IgD-negative memory B cell (primary cell): ENCODE measurements at places on chromosomes 1 and 21. TPM values are rescaled to one million over a fixed set of nuclear protein-coding genes. Genes with fewer than 3 reads are reported as not detected.

The CHIT1 gene
- 0.75 TPM for polyA plus RNA-seq

The TMEM59 gene
- polyA plus RNA-seq, result 386 TPM

The ZBTB7B gene
- polyA plus RNA-seq, result 7.7 TPM

The AKR7A3 gene
- polyA plus RNA-seq, result 0.20 TPM

The RAB25 gene
- polyA plus RNA-seq, result 2.9 TPM

The EXO5 gene
- polyA plus RNA-seq, result 7.9 TPM

The LCE2C gene
- polyA plus RNA-seq, result not detected

The CD52 gene
- 10,525 TPM for polyA plus RNA-seq

The DENND4B gene
- polyA plus RNA-seq, result 36.3 TPM

The PEX14 gene
- 7.6 TPM for polyA plus RNA-seq

The RSRP1 gene
- polyA plus RNA-seq, result 56.0 TPM

The NPPA gene
- not detected for polyA plus RNA-seq

The NR5A2 gene
- polyA plus RNA-seq, result 0.09 TPM

The CD53 gene
- polyA plus RNA-seq, result 1,279 TPM

The KRTAP10-9 gene
- not detected for polyA plus RNA-seq

The DTL gene
- 0.19 TPM for polyA plus RNA-seq

The CFAP45 gene
- 1.2 TPM for polyA plus RNA-seq

The MIXL1 gene
- 1.6 TPM for polyA plus RNA-seq

The ADAM30 gene
- polyA plus RNA-seq, result not detected

The DENND2C gene
- 0.25 TPM for polyA plus RNA-seq

The ITLN1 gene
- polyA plus RNA-seq, result not detected

The RGS13 gene
- polyA plus RNA-seq, result 0.33 TPM

The CFH gene
- not detected for polyA plus RNA-seq

The CR1L gene
- not detected for polyA plus RNA-seq

The PLXNA2 gene
- 0.15 TPM for polyA plus RNA-seq

The TAL1 gene
- 0.19 TPM for polyA plus RNA-seq

The KRTAP26-1 gene
- polyA plus RNA-seq, result not detected

The AMY2A gene
- not detected for polyA plus RNA-seq

The GBP5 gene
- polyA plus RNA-seq, result 8.9 TPM

The SPRR4 gene
- polyA plus RNA-seq, result not detected

The ICOSLG gene
- polyA plus RNA-seq, result 8.5 TPM

The FAM72B gene
- 1.1 TPM for polyA plus RNA-seq

The FH gene
- 47.1 TPM for polyA plus RNA-seq

The GBP1 gene
- polyA plus RNA-seq, result 9.3 TPM

The ACOT11 gene
- 0.41 TPM for polyA plus RNA-seq

The CSF3R gene
- 1.9 TPM for polyA plus RNA-seq

The CLCA2 gene
- not detected for polyA plus RNA-seq

The LCE1C gene
- polyA plus RNA-seq, result not detected

The TFAP2E gene
- polyA plus RNA-seq, result 0.31 TPM

The TCHH gene
- polyA plus RNA-seq, result not detected

The COL11A1 gene
- polyA plus RNA-seq, result not detected

The LINGO4 gene
- not detected for polyA plus RNA-seq

The GSTM5 gene
- polyA plus RNA-seq, result not detected

The FCER1G gene
- 6.6 TPM for polyA plus RNA-seq

The MTARC1 gene
- 1.6 TPM for polyA plus RNA-seq

The SPRR2B gene
- polyA plus RNA-seq, result not detected

The CAPN9 gene
- not detected for polyA plus RNA-seq

The FAM3B gene
- not detected for polyA plus RNA-seq

The RNF11 gene
- polyA plus RNA-seq, result 14.9 TPM

The SPRR1B gene
- not detected for polyA plus RNA-seq

The AK5 gene
- 2.7 TPM for polyA plus RNA-seq

The FGR gene
- polyA plus RNA-seq, result 72.0 TPM

The OR6K3 gene
- polyA plus RNA-seq, result not detected

The AIM2 gene
- 187 TPM for polyA plus RNA-seq
